ENCODE measurements at places on chromosomes 2 and 18.

GRCh38 chr2:44748-45341, 1.5 kb downstream of the FAM110C start:
- no peak for DNase-seq

DNA sequence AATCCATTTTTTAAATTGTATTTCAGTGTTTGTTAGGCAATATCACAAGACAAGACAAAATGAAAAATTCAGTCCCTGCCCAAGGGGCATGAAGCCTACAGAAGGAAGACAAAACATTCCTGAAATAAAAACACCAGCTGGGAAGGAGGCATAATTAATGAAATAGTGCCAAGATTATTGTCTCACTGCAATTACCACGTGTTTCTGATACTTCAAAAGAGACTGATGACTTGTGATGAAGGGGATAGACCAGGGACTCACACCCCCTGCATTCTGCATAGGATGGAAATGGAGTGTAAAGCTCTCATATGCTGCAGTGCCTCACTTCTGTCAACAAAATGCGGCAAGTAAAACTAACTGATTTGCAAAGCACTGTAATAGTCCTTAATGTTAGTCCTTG, 178.1 kb downstream of the BARD1 start:
- DNase-seq = no peak

DNA sequence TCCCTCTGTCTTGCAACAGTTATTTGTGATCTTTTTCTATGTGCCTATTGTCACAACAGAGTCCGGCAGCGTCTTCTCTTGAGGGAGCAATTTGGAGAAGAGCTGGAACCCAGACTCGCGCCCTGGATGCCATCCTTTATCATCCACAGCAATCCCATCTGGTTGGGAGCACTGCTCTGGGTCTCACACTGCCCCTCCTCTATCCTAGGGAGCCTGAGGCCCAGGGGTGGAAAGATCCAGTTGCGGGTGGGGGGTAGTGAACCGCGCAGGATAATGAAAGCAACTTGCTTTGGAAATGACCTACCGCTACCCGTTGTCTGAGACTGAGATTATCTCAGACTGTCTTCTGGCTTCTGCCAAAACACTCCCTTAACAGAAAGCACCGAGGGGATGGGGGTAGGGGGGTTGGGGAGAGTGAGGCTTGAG, 713 bp downstream of the WBP1 start:
- peak; percentile 25 for DNase-seq

DNA sequence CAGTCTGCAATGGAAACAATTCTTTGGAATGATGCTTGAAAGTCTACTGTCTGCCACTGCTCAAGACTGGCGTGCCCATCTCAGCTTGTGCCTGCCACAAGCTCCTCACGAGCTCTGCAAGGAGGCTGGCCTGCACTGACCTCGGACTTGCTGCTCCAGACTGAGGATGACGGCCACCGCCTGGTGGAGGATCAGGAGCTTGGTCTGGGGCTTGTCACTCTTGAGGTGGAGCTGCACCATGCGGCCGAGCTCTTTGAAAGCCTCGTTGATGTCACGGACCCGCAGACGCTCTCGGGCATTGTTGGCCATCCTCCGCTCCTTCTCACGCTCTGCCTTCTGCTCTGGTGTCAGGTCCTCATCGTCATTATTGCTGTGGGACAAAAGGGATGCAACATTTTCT, 269.4 kb upstream of the CCDC68 start:
- DNase-seq = no peak

DNA sequence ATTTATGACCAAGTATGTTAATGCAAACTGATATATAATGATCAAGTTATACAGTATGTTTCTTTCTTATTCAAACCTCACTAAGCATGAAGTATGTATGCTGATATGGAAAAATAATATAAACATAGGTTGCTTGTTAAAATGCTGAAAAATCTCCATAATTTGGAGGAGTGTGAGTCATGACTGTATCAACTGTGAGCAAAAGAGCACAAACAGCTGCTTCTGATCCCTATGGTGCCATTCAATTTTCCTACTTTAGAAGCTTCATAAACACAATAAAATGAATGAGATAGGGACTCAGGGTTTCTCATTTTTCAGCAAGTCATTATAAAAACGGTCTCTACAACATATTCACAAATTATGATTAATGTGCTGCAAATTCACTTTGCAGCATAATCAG, 129.9 kb upstream of the TFPI start:
- DNase-seq = peak; percentile 39

GRCh38 chr2:111236025-111236424, 115.3 kb downstream of the BCL2L11 start:
- DNase-seq = no peak

DNA sequence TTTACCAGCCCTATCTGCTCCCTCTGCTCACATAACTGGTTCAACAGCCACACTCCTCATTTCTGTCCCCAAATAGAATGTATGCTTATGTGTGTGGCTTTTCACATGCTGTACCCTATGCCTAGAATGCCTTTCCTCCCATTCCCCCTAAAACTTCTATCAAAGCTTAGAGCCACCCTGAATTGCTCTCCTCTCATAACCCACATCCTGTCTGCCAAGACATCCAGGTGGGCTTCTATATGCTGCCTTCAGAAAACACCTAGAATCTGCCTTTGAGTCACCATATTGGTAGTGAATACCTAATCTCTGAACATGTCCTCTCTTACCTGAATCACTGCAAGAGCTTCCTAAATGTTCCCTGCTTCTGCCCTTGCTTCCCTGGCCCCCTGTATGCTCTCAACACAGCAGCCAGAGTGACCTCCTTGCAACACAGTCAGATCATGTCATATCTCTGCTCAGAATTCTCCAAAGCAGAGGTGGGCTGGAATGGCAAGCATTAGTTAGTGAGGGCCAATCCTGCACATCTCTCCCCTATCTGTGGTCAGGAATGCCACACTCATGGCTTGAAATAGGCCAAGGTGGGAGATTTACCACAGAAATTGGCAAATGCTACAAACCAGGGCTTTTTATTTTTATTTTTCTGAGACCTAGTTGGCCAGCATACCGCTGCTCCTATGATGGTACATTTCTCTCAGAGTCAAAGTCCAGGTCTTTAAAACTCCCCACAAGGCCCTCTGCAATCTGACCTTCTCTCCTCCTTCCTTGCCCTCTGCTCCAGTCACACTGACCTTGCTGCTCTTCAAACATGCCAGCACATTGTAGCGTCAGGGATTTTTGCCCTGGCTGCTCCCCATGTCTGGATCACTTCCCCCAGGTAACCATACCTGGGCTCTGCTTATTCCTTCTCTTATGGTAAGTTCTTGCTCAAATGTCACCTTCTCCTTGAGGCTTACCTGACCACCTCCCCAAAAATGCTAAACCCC, 111.8 kb upstream of the STON1 start:
- no peak for DNase-seq

DNA sequence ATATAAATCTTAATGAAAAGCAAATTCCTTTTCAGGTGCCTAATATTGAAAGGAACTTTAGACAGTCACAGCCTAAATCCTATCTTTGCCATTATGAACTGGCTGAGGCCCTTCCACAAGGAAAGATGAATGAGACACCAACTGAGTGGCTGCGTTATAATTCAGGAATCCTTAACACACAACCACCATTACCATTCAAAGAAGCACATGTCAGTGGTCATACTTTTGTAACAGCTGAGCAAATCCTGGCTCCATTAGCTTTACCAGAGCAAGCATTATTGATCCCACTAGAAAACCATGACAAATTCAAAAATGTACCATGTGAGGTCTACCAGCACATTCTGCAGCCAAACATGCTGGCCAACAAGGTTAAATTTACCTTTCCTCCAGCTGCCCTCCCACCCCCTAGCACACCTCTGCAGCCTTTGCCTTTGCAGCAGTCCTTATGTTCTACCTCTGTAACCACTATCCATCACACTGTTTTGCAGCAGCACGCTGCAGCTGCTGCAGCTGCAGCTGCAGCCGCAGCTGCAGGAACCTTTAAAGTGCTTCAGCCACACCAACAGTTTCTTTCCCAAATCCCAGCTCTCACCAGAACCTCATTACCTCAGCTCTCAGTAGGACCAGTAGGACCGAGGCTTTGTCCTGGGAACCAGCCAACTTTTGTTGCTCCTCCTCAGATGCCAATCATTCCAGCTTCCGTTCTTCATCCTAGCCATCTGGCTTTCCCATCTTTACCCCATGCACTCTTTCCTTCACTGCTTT, 340.1 kb downstream of the ZNF804A start:
- no peak for DNase-seq

DNA sequence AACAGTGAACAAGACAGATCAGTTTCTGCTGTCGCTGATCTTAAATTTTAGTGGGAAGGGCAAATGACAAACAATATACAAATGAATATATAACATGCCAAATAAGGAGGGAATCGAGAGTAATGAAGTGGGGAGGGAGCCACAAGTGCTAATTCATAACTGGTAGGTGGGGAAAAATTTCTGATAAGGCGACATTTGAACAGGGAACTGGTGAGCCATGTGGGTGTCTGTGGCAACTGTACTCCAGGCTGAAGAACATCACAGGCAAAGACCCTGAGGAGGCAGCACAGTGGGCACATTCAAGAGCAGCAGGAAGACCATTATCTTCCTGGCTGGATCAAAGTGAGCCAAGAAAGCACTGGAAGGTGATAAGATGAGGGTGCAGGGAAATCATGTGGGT, 51.6 kb upstream of the CD28 start:
- no peak for DNase-seq

- no peak for DNase-seq
Observed at GRCh38 chr2:104889291-104889959, 35.5 kb downstream of the POU3F3 start.

GRCh38 chr18:74796211-74796610, 198.5 kb downstream of the ZNF407 start:
- DNase-seq = no peak

GRCh38 chr2:108454440-108454839, 5.4 kb downstream of the GCC2 start:
- peak; percentile 20 for DNase-seq

DNA sequence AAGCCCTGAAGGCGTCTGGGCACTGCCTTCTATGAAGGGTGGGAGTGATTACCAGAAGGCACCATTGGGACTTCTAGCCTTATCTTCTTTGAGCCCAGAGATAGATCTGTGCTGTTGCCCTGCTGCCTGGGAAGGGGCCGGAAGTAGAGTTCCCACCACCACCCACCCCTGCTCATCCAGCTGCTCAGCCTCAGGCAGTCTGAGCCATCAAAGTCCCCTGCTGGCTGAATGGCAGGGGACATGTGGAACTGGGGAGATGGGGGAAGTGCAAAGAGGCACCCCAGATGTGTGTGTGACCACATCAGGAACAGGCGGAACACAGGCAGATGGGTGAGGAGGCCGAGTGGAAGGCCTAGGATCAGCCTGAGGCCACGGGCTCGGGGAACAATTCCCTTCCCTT, 3.3 kb upstream of the WNT10A start:
- no peak for DNase-seq

DNA sequence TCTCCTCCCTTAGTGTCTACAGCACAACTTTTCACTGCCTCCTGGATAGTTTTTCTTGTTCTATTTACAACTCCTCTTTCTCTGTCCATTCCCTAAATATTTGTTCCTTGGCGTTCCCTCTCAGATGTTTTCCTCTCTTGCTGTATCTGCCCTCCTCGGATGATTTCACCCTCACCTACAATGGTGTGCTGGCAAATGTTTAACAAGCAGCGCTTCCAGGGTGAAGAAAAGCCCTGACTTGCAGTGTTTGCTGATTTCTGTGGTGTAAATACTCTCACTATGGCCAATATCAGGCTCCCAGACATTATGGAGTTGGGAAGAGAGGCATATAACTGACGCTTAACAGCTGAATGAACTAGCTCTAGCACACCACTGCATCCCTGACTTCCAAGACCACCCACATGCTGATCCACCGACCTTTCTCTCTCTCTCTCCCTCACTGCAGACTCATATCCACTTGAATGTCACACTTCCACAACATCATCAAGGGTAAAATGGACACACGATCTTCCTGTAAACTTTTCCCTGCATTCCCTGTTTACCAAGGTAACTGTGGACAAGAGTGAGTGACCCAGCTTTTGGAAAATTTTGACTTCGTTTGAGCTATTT, 31.5 kb upstream of the SPTBN1 start:
- no peak for DNase-seq

GRCh38 chr2:65164426-65164891, 34.6 kb upstream of the RAB1A start:
- DNase-seq = peak; percentile 33

- peak; percentile 97 for DNase-seq
Observed at GRCh38 chr2:20424300-20425290, 22.3 kb upstream of the RHOB start.

DNA sequence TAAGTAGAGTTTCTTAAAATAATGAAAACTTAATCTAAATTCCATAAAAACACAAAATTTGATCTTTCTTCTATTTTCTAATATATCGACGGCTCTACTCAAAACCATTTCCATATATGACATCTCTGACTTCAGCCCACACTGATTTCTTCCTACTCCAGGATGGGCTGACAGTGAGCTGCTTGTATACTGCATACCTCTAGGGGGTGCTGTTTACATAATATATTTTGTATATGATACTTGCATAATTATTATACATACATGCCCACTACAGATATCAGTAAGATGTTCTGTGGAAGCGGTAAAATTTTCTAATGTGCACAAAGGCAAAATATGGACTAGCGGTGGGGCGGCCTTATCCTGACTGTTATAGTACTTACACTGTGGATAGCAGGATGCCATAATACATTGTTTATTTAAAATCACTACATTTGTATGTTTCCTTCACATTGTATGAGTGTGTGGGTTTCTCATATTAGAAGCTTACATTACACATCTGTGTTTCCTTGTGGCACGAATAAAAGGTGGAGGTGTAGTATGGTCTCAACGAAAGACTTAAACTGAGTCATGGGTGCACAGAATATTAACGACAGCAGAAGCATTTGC, 66.1 kb upstream of the NXPH2 start:
- peak; percentile 31 for DNase-seq

- DNase-seq = no peak
Observed at GRCh38 chr2:64274399-64275173, 130.4 kb upstream of the PELI1 start.

- DNase-seq = no peak
Observed at GRCh38 chr2:68750592-68751396, 16.2 kb downstream of the ARHGAP25 start.
